ENCODE measurements at places on chromosomes 1 and 21. TPM values are rescaled to one million over a fixed set of nuclear protein-coding genes. Genes with fewer than 3 reads are reported as not detected.

DNA sequence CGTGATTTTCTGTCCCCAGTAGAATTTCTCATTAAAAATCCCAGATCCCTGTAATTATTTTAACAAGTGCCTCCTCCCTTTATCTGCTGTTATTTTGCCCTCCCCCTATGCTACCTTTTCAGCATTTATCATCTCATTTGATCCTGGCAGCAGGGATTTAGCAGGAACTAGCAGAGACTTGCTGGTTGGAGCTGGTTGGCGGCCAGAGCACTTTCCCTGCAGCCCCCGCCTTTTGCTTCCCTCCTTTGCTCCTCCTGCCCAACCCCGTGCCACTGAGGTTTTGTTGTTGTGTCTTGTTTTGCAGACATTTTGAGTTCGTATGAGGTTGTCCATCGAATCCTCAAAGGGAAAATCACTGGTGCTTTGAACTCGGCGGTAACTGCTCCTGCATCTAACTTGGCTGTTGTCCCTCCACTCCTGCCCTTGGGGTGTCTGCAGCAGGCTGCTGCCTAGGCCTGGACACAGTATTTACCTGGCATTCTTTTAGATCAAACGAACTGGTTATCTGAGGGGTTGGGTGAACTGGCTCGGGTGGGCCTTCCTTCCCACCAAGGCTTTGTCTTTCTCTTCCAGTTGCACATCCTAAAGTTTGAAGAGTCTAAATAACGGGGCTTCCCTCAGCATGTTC lies 11.2 kb downstream of the UBE2Q1 start:
- DNase-seq, result no peak

- peak; percentile 89 for DNase-seq
These were observed 26.1 kb downstream of the UBE2T start for GRCh38 chr1:202315576-202316168.

- no peak for DNase-seq
These were observed 22.5 kb upstream of the ZNF648 start for GRCh38 chr1:182083851-182084486.

DNA sequence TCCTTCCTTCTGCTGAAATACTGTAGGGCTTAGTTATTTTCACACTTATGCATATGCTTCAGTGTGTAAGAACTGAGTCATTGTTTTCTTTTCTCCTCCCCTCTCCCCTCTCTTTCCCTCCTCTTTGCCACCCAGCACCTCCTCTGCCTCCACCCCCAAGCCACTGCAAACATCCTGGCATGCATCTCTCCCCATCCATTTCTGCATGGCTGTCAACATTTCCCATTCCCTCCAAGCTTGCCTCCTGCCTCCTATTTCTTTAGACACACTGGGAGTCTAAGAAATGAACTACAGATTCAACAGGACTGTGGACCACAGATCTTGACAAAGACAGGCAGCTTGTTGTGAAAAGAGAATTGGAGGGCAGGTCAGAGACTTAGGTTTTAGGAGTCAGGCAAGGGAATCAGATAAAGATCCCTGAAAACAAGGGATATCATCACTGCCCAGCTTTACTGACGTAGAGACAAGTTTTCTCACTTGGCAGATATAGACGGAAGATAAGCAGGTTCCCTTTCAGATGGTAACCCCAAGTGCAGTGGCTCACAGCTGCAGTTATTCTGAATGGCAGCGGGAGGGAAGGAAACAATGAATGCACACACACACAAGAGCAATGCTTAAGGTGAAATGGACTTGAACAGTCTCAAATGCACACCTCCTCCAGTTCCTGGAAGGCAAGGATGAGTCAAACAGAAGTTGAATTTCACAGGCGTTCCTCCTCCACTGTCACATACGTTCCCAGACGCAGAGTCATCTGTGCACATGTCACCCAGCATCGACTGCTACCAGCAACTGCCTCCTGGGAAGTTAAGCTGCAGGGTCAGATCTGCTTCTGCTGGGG lies 56.1 kb downstream of the HIVEP3 start:
- DNase-seq, result no peak

DNA sequence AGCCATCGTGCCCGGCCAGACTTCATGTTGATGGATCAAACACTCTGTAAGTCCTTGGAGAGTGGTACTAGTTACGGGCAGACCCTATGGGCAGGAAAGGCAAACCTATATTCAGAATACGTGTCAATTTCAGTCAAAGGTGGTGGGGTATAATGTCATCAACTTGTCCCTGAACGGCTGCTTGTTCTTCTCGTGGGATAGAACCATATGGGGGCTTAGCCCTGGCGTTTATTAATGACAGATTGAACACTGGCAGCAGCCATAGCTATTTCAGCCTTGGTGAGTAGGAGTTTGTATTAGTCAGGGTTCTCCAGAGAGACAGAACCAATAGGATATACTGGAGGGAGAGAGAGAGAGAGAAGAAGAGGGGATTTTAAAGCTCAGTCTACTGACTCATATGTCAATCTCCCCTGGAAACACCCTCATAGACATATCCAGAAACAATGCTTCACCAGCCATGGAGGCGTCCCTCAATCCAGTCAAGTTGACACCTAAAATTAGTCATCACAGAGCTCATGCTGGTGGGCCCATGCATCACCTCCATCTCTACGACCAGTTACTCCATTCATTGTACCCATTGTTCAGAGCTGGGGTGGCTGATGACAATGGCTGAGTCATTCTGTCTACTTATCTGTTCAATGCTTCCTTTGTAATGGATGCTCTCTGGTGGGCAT lies 16.1 kb upstream of the AQP10 start:
- DNase-seq, result no peak

DNA sequence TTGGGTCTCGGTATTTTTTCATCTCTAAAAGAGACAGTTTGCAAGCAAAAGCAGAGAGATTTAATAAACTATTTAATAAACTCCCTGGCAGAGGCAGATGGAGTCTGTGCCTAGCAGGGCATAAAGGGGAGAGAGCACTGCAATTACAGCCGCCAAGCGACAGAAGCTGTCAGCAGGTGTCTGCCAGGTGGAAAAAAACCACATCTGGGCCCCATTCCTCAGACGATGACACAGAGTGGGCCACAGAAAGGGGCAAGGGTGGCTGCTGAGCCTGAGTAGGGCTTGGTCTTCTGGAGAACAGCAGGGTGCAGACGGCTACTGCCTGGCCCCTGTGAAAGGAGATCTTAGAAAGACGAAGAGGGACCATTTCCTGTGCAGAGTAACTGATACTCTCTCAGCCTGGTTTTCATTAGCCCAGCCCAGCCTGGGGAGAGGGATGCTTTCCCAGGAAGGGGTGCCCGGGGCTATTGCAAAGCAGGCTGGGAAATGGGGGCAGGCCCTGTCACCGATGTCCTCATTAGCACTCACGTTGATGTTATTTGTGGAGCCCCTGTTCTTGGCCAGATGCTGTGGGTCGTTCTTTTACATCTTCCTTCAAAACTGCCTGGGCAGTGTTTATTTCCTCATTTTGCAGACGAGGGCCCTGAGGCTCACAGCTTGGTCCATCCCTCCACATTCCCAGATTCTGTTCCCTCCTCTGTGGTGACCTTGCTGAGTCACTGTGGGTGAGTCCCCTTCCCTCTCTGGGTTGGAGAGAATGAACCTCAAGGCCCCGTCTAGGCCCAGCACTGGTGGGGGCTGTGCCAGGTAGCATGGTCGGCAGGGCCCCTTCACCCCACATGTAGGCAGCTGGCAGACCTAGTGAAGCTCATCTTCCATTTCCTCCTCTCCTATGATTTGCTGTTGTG lies 472.7 kb downstream of the PTPRU start:
- DNase-seq, result no peak

The TNFRSF18 gene
- 1.8 TPM for polyA plus RNA-seq

The RIMKLA gene
- polyA plus RNA-seq, result 0.63 TPM

The S100A3 gene
- 0.06 TPM for polyA plus RNA-seq

The AMY2A gene
- polyA plus RNA-seq, result not detected

The FCRL4 gene
- 0.09 TPM for polyA plus RNA-seq

The CELA2A gene
- polyA plus RNA-seq, result 1.1 TPM

Measured in small intestine (tissue), 16 donors.